NCI-H187 (cell line): ENCODE measurements at places on chromosomes 12 and 14.
A peak's percentile ranks its signal among the peaks of the same experiment; 100 is the strongest.

- no peak for DNase-seq
These were observed 260.8 kb downstream of the RASSF9 start for GRCh38 chr12:85575120-85576096.

GRCh38 chr12:32874078-32874477 is 22.5 kb downstream of the PKP2 start:
- DNase-seq: no peak

DNA sequence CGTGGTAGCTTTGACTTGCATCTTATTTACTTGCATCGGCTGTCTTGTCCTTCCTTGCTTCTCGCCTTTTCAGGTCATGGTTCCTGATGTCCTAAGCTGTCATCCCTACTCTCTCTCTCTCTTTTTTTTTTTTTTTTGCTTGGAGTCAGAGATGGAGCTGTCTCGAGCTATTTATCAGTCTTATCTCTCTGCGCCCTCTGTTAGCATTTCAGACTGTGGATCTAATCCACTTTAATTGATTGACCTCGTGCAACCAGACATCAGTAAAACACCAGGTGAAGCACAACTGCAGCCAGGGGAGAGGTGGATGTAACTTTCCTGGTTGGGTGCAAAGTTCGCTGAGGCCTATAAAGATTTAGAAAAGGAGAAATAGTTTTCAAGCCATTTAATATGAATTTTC is 554.8 kb downstream of the DIO2 start:
- DNase-seq: no peak

GRCh38 chr12:43337571-43338444 is 214.2 kb downstream of the ADAMTS20 start:
- no peak for DNase-seq

- no peak for DNase-seq
These were observed 53.4 kb downstream of the RCOR1 start for GRCh38 chr14:102645746-102646440.

- no peak for DNase-seq
These were observed 54.0 kb downstream of the CLIP1 start for GRCh38 chr12:122368361-122369073.

DNA sequence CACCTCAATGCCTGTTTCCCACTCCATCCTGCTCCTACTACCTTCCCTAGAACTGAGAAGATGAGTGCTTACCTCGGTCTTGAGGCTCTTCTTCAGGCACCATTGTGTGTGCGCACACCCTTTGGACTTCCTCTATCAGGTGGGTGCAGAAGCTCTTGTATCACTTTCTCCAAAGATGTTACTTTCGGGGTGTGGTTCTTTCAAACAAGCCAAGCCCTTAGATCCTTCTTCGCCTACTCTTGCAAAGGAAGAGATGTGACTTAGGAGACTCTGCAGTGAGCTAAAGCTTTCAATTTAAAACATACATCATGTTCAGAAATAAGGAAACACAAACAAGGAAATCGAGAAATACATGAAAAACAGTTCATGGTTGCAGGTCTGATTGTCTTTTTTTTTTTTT is at the start of gene CLEC4C:
Gene CLEC4C, minus strand, starts transcription at position 130 of the 400 bp plus-strand sequence. Its CDS starts 27 bp downstream, at position 103.
- no peak for DNase-seq

DNA sequence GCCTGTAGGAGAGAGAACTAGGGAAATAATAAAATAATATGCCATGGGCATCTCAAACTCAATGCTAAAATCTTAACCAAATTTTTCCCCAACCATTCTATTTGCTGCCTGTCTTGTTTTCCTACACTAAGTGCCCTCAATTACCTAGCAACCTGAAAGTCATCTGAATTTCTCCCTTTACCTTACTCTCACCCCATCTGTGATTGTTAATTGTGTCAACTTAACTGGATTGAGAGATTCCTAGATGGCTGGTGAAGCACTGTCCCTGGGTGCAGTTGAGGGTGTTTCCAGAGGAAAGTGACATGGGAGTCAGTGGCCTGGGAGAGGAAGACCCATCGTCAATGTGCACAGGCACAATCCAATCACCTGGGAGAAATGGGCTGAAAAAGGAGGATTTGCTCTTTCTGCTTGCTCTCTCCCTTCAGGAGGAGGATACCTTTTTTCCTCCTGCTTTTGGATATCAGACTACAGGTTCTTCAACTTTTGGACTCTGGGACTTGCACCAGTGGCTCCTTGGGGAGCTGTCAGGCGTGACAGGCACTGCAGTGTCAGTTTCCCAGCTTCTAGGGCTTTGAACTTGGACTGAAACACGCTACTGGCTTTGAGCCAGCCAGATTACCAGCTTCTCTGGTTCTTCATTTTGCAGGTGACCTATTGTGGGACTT is 100.1 kb downstream of the PPP1R12A start:
- DNase-seq: peak; percentile 6

- no peak for DNase-seq
These were observed 105.7 kb upstream of the PPM1H start for GRCh38 chr12:63040526-63041220.

DNA sequence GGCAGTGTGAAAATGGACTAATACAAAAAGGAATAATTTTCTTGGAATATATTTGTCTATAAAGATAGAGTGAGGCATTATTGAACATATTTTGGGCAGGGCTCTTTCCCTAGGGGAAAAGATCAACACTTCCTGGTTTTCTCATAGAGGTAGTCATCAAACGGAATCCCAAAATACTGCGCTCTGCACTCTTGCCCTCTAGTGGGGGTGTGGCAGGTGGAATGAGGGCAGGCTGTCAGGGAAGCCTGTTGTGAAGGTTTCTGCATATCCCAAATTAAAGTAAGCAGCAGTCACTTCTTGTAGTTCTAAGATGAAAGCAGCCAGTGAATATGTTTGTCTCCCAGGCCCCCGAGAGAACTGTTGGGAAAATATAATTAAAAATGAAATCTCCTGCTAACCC is 666.8 kb upstream of the TMEM132C start:
- DNase-seq: no peak

DNA sequence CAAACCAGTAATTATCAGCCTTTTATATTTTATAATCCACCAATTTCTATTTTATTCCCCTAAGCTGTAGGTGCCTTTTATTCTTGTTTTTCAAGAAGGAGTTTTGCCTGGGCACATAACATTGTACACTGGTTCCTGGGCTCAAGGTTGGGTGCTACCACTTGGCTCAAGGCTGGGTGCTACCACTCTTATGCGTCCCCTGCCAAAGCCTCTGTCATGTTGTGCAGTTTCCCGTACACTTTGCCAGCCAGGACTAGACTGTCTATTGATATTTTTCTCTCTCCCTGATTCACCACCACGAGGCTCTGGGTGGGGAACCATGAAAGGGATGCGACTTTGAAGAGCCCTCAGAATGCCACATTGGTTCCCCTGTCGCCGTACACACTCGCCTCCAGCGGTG is 52.5 kb upstream of the VASH1 start:
- no peak for DNase-seq

DNA sequence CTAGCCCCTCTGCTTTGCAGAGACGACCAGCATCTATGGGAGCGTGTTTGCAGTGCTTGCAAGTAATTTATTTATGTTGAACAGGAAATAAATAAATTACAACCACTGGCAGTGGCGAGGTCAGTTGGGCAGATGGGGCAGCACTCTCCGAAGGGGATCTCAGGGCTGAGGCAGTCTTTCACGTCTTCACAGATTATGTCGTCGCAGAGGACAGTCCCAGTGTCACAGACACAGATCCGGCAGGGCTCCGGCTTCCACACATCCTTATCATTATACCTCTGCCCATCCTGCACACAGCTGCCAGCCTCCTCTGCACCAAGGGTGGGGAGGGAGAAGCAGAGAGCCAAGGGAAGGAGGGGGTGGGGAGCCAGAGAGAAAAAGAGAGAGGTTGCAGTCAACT is 4.5 kb downstream of the COL2A1 start:
- DNase-seq: no peak

DNA sequence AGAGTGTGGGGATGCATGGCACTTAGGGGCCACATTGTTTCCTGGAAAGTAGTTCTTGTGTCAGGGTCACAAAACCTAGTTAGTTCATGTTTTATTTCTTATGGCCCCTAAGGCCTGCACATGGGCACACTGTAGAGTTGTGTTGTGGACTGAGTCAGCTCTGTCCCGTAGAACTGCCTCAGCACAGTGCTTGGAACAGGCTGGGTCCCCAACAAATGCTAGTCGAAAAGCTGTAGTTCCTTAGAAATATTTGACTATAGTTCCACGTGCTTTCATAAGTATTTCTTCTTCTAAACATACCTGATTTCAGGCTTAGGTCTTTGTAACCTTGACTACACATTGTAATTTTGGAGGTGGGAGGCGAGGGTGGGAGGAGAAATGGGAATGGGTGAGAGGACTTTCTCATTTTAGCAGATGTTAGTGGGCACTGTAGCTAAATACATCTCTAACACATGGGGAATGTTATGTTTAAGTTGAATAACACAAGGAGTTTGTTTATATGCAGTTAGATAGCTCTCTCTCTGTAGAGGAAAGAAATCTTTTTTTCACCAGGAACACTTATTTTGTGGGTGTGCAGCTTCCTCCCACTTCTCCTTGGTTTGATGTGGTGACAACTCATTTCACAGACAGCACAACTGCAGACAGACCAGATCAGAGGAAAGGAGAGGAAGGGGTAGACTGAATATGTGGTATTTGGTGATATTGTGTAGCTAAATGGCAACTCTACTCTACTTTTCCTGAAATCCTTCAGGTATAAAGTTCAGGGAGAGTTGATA is 39.5 kb upstream of the DACT1 start:
- no peak for DNase-seq

- no peak for DNase-seq
These were observed 255.7 kb upstream of the SFSWAP start for GRCh38 chr12:131455218-131455506.
